ENCODE measurements at places on chromosomes 3 and 15.

GRCh38 chr3:16378920-16379319, 113.9 kb downstream of the OXNAD1 start:
- no peak for DNase-seq

DNA sequence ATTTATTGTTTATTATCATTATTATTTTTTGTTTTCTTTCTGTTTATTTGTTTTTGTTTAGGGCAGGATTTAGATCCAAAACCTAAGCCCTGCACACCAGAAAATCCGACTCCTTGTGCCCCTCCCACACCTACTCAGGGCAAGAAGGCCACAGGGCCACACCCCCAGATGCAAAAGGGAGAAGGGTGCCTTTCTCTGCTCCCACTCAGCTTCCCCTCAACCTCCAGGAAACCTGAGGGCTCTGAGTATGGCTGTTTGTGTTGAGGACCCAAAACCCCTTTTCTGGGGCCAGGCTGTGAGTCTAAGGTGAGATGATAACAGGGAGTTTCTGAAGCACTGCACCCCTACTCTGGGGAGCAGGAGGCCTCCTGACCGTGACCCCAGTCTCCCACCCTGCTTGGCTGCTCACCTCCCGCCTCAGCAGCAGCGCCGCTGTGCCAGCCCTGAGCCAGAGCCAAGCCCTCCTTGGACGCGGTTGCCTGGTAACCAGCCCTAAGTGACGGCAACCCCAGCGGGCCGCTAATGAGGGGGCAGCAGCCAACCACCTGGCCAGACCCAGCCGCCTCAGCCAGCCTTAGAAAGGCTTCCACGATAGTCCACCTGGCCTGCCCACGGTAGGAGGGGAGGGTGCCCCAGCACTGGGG, 6.4 kb upstream of the C15orf39 start:
- no peak for DNase-seq

GRCh38 chr15:27061739-27062138, 90.8 kb downstream of the GABRG3 start:
- DNase-seq: no peak

- DNase-seq: peak; percentile 77
Observed at GRCh38 chr3:108662142-108662738, 72.7 kb downstream of the DZIP3 start.

- DNase-seq: no peak
Observed at GRCh38 chr3:108097322-108098002, 6.6 kb upstream of the CD47 start.

- DNase-seq: no peak
Observed at GRCh38 chr15:78415284-78415683, 22.7 kb upstream of the IREB2 start.

DNA sequence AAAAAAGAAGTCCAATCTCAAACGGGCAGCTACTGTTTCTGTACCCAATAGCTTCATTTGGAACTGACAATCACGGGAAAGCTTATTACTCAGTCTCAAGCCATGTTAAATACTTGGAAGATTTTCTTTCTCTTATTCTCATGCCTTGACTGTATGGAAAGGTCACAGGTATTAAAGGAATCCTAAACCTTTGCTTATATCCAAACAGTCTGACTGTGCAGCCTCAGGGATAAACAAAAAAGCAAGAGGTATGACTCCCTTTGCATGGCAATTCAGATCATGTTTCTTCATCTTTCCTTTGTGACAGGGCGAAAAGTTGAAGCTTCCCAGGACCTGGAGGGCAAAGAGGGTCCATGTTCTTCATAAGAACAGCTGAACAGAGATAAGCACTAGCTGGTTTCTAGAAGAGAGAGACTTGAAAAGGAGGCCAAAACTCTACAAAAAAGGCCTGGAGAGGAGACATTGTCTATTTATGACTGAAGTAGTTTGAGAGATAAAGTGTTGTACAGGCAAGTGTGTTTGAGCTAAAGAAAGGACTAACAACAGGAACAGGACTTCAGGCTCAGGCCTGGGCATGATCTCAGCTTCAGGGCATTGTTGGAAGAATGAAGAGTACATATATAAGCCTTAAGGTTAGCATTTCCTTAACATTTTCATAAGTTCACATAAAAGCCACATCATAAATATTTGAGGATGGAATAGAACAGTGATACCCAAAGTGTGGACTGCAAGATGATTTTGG, 231.0 kb upstream of the THRB start:
- DNase-seq: no peak

GRCh38 chr15:90002428-90002844, 1.3 kb downstream of the ZNF710 start:
- DNase-seq: peak; percentile 40

DNA sequence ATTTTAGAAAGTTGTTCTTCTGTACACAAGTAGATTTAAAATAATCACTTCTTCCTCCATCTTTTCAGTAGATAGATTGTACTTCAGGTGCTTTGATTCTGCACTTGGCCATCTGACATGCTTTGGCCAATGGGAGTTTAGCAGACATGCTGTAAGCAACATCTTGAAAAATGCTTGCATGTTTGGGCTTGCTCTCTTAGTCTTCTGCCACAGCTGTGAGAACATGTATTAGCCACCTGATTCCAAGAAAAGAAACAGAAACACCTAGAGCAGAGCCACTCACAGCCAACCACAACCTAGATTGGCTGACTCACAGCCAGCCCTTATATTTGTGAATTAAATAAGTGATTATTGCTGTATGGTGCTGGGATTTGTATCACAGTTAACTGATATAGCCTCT, 70.2 kb upstream of the GADL1 start:
- DNase-seq: peak; percentile 35

GRCh38 chr15:74322558-74323180, 44.8 kb downstream of the CYP11A1 start:
- DNase-seq: peak; percentile 63

DNA sequence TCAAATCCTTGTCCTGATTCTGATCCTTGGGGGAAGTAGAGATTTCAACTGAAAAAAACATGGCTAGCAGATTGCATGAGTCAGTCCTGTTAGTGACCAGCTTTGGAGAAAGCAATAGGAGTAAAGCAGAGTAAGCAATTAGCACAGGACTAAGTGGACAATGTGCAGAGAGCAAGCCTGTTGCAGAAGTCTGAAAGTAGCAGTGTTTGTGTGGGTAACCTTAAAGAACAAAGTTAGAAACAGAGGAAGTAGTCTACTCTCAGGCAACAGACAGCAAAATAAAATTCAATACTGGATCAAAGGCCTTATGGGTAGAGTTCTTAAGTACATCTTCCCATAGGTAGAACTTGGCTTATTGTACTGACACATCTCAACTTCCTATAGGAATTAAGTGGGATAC, 916.8 kb downstream of the CADM2 start:
- no peak for DNase-seq

- no peak for DNase-seq
Observed at GRCh38 chr3:195697582-195698324, 23.0 kb upstream of the MUC20 start.

DNA sequence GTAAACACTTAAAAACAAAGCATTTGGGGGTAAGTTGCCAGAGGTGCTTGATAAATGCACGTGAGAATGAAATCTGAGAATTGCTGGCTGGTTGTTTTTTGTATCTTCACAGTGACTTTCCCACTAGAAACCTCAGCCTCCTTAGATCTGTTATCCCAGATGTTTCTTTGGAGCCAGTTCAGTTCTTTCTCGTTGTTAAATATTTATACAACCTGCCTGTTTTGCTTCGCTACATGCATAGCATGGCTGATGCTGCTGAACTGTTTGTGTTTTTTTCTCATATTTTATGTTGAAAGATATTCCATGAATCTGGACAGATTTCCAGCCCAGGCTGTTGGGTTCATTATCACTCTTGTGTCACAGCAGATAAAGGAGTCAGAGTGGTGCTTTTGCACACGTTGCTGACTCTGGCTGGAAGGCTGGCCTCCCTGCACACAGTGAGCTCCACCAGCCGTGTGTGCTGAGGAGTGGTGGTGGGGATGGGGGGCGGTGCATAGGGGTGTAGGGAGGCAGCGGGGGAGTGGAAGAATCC, 80.2 kb downstream of the ARNT2 start:
- DNase-seq: no peak

DNA sequence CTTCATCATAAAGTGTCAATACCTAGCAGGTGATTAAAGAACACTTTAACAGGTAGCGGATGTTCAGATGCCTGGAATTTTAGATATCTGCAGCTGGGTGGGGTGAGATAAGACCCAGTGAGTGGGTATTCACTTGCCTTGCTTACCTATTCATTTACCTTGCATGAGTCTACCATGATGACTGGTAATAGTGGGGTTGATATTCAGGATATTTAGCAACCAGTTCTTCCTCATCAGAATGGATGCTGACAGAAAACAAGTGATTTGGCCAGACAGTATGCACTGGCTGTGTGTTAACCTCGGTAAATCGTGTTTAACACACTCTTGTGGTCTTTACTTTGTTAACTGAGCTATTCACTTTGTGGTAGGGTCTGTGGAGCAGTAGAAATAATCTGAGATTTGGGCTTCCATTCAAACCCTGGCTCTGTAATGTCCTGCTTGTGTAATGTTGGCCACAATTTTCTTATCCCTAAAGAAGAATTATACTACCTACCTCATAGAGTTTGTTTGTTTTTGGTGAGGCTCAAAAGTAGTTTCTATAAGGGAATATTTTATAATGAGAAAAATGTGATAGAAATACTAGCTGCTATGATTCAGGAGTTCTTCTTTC, 391.9 kb upstream of the TBL1XR1 start:
- no peak for DNase-seq
